ENCODE measurements at places on chromosomes 5 and 9.

DNA sequence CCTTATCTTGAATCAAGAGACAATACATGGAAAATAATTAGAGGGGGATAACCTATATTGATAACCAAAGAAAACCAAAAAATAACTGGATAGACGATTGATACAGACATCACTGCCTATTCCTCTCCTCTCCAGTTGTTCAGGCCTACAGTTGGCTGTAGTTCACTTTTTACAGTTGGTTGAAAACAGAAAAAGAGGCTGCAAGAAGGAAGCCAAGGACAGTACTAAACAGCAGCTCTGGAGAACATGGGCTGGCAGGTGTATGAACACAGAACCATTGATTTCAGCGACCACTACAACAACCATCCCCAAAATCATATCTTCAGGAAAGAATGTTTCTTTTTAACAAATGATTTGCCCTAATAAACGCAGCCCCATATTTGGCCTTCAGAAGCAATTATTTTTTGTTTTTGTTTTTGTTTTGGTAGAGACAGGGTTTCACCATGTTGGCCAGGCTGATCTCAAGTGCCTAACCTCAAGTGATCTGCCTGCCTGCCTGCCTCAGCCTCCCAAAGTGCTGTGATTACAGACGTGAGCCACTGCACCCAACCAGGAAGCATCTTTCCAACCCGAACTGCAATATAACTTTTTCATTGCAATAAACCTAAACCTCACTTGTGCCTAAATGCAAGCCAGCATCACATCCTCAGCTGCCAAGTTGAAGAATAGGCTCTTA lies 64.3 kb downstream of the MLLT3 start:
- DNase-seq = no peak

DNA sequence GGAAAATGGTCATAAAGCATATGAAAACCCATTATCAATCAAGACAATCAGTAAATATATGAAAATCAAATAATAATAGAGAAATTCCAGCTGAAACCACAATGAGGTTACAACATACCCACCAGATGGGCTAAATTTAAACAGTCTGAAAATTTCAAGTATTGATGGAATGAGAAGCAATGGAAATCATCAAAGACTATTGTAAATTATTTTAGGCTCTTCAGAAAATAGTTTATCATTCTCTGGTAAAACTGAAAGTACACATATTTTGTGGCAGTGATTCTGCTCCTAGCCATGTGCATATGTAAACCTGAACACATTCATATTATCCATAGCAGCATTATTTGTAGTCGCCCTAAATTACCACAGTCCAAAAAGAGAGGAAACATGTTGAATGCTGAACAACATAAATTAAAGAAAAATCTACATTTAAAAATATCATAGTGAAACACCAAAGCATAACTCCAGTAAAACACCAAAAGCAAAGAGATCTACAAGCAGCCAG lies 215.3 kb downstream of the PRELID2 start:
- no peak for DNase-seq

- DNase-seq = no peak
These were observed 98.8 kb upstream of the BASP1 start for GRCh38 chr5:17118631-17119030.

DNA sequence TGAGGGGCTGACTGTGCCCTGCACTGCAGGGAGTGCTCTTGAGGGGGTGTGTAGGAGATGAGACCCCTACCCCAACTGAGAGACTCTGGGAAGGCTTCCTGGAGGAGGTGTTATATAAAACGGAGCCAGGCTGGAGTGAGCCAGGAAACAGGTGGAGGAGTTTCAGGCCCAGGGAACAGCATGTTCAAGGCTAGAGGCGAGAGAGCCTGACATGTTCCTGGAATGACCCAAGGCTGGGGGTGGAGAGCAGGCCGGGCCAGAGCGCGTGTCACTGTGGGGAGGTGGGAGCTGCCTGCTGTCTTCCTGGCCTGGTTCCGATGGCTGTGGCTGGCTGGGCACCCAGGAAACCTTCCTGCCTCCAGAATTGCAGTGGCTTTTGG lies 48.7 kb downstream of the RXRA start:
- DNase-seq = no peak

DNA sequence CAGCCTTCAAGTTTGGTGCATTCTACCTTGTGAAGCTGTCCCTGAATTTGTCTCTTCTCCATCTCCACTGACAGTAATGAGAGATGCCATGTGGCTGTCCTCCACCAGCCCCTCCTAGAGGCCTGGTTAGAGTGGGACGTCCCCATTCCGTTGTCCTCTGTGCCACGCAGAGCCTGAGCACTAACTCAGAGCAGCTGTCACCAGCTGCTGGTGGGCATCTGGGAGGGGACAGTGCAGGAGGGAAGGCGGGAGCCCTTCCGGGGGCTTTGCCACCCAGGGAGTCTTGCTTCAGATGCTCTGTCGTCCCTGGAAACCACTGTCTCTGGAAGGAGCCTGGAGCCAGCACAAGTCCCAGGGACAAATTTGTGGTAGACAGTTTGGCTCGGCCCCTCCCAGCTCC lies 78.6 kb downstream of the PDZD2 start:
- no peak for DNase-seq

- DNase-seq = no peak
These were observed 9.7 kb downstream of the MYO10 start for GRCh38 chr5:16926417-16926816.

DNA sequence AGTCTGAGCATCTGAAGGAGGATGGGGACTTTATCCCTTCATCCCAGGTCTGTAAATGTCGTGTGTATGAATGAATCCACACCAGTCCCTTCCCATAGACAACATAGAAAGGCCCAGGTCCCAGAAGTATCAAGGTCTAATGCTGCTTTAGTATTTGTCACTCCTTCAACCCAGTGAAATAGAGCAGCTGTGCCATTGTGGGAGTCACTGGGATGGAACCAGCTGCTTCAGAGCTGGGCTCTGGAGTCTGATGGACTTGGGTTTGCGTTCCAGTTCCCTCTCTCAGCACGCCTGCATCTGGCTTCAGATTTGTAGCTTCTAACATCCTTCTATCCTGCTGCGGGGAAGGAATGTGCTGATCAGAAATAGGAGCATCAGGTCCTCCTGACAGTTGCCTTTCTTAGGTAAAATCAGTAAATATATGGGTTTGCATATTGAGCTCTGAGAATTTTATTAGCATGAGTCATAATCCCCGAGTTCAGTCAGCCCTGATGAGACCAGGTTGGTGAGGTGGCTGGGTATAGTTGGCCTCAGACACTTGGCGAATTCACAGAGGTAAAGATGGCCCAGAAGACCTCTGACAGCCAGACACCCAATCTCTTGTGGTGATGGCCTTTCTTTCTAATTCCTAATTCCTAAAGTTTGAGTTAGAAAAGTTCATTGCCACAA lies 10.1 kb downstream of the ACO1 start:
- DNase-seq = no peak

DNA sequence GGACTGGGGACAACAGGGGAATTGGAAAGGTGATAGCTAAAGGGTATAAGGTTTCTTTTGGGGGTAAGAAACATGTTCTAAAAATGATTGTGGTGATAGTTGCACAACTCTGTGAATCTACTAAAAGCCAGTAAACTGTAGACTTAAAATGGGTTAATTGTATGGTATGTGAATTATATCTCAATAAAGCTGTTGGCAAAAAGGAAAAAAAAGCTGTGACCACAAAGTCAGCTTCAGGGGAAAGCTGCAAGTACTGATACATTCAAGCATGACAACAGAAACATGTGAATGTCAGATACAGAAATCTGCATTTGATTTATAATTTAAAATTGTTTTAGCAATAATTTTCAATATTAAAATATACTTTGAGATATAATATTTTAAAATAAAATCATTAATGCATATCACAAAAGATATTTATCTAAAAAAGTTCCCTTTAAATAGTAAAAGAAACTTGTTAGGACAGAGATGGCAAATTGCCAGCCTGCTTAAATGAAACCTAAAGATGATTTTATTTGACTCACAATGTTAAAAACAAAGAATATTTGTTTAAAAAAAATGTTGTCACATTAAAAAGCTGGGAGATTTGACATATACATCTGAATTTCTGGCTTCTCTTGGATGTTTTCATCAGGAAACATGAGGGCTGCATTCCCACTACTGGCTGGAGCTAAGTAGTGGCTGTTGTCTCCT lies 66.0 kb downstream of the TBCA start:
- no peak for DNase-seq

GRCh38 chr9:34636791-34637355 lies 714 bp downstream of the SIGMAR1 start:
- no peak for DNase-seq

DNA sequence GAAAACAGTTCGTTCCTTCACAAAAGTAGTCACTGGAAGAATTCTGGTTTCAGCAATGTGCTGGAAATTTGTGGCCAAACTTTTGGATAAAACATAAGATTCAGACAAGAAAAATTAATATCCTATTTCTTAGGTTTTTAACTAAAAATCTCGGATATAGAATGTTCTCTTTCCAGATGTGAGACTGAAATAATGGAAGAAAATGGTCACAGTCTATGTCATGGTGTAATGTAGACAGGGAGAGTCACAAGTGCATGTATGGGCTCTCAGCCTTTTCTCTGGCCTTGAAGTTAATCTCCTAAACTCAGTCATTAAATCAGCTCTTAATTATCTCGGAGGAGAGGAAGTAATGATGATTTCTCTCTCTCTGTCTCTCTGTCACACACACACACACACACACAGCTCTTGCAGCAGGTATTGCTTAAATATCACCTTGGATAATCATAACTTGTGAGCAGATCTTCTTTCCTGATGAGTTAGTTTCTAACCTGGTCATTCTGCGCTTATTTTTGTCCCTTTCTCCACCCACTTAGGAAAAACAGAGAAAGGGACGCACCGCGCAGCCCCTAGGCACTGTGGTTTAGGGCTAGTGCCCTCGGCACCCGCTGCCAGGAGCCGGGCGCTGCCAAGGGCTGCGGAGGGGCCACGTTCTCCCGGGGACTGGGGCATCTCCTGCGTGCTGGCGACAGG lies 672 bp upstream of the ITGA2 start:
- no peak for DNase-seq

- DNase-seq = no peak
These were observed 11.9 kb downstream of the GSN start for GRCh38 chr9:121279776-121280388.

- no peak for DNase-seq
These were observed 15.6 kb downstream of the FOXI1 start for GRCh38 chr5:170121321-170121720.

DNA sequence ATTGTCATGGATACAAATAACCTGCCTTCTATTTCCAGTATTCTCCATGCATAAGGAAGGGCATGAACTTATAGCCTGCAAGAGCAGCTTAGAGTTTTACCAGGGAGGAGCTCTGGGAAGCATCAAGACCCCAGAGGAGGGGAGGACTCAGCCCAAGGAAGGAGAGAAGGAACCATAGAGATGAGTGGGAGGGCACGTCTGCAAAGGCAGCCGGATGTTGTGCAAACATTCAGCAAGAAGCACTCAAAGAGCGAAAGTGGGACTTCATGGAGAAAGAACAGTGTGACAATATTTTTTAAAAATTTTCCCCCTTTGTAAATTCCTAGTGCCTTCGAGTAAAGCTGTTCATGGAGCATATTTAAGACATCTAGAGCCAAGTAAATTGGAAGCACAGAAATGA lies 270.1 kb upstream of the PTGER4 start:
- no peak for DNase-seq

- no peak for DNase-seq
These were observed 1.7 kb downstream of the GRHPR start for GRCh38 chr9:37424204-37424685.

DNA sequence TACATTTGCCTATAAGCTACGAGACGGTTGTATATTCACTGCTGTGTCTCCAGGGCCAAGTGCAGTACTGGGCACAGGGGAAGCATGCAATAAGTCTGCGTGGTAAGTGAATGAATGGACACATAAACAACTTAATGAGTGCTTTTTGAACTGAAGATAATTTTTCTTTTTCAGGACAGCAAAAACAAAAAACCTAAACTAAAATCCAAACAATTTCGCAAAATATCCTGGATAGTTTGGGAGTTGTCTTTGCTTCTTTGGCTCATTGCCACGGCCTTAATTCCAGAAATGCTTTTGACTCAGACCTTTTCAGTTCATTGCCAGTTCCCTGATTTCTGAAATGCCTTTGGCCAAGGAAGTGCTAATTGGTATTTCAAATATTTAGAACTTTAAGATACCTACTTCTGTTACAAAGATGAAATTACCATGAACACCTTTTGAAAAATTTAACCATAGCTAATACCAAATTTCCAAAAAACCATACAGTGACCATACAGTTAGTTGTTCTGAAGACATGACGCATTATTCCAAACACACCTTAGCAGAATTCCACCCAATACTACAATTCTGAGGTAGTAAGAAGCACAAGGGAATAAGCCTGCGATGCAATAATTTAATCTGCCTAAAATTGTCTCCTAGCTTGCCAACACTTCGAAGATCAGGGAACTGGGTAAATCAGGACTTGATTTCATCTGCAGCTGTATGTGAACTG lies 42.8 kb downstream of the TEK start:
- no peak for DNase-seq

DNA sequence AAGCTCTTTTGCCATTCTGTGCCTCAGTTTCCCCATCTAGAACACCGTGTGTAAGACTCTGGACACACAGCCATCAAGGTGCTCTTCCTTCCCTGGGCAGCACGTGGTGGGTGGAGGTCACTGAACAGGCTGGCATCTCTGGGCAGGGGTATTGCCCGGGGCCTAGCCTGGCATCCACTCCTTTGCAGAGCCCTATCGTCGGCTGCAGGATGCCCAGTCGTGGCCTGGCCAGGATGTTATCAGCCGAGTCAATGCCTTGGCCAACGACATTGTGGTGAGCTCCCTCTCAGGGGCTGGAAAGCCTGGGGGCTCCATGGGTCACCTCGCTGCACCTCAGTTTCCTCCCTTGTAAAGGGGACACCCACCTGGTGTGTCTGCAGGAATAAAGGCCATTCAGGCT lies 4.0 kb downstream of the ADGRD2 start:
- no peak for DNase-seq

DNA sequence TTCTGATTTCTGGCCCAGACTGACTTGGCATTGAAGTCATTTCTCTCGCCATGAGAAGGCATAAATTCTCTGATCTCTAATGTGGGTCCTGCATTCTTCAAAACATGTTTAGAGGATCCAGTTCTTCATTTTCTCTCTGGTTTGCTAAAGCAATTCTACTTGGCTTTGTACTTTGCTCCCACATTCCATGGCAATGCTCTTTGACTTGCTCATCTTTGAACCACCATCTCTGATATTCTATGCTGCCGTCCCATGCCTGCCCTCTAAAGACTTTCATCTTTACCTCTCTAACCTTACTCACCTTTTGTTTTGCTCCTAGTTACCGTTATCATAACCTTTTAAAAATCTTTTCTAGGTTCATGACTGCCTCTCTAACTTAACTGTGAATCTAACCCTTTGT lies 366.9 kb downstream of the KIF4B start:
- no peak for DNase-seq

- no peak for DNase-seq
These were observed 17.8 kb downstream of the RCL1 start for GRCh38 chr9:4810565-4810964.

DNA sequence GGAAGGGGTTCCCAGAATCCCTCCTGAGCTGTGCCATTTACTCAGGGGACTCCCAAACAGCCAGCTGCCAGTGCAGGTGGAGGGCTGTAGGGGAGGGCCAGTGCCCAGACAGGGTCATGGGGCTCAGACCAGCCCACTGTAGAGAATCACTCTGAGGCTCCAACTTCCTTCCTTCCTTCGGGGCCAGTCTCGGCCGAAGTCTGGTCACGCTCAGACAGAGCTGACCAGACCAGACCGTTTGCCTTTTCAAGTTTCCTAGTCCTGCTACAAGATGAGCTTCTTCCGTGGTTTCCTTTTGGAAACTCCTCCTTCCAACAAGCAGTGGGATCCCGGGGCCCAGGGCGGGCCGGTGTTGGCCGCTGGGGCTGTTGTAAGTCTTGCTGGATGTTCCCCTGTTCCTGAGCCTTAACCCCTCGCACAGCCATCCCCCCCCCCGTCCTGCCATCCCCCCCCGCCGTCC lies 52.6 kb downstream of the SAR1B start:
- DNase-seq = no peak
